ENCODE measurements at places on chromosomes 7 and 10.

GRCh38 chr10:106424981-106425380 lies 739.5 kb downstream of the SORCS1 start:
- DNase-seq, result no peak

DNA sequence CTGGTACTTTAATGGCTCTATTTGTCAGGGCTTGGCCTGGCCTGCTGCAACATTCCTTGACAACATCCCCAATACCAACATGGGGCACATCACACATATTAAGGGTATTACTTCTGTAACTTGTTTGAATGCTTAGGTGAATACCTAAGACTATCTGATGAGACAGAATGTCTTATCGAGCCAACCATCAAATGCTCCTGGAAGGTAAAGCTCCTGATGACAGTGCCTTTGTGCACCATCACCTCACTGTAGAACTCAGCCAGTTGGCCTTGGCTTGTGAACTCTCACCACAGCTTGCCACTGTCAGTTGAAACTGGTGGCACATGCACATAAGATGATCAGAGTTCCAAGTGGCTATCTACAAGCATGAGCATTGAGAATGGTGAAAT lies 3.7 kb upstream of the MYO1G start:
- DNase-seq, result peak; percentile 63

DNA sequence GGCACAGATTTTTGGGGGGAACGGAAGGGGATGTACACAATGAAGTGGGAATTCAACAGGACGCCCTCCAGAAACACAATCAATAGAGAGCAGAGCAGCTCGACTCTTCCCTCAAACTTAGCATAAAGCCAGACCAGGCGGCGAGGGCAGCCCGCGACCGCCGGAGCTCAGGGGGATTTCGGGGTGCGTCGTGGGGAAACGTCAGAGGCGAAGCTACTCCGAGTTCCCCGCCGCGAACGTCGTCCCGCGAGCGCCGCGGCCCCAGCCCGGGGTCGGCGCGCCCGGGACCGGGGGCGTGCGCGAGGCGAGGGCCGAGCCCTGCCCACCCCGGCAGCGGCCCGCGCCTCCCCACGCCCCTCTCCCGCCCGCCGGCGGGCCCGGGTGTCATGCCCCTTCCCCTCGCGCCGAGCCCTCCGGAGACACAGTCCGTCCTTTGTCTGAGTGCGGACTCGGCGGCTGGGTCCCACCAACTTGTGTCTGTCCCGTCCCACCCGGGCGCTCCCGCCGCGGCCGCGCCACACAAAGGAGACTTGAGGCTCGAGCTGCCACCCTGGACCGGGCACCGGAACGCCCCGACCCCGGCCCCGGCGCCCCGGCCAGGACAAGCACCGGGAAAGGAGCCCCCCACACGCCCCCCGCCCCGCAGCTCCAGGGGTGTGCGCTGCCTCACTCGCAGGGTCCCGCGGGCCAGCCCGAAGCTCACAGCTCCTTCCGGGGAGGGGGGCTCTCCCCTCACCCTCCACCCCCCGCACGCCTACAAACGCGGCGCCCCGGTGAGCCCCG lies 634 bp downstream of the EZH2 start:
- peak; percentile 82 for DNase-seq

DNA sequence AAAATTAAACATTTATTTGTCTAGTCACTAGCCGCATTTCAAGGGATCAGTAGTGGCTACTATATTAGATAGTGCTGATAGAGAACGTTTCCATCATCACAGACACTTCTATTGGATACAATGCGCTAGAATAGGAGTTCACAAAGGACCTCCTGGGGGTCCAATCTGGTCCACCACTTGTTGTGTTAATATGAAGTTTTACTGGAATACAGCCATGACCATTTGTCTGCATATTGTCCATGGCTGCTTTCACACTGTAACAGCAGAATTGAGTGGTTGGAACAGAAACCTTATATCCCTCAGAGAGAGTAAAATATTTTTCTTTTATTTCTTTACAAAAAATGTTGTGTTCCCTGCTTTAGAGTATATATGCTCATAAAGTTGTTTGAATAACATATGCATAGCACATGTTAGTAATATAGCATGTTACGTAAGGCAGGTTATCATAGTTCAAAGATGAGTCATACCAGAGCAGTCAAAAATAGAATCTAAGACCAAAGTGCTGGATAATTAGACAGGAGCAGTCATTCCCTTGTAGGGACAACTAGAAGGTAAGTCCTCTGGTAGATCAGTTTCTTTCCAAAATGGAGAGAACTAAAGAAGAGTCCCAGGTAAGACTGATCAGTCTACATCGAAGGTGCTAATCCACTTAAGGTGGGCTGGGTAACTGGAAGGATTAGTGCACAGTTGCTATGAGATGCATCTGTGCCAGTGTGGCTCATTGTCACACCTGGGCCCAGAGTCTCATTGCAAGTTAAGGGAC lies 14.9 kb downstream of the BZW2 start:
- DNase-seq, result no peak

GRCh38 chr7:137343281-137343841 lies at the start of gene PTN:
TSS of gene PTN (minus strand) at chr7:137343733. CDS start at chr7:137254973, 88,760 bp downstream.
- DNase-seq, result no peak

DNA sequence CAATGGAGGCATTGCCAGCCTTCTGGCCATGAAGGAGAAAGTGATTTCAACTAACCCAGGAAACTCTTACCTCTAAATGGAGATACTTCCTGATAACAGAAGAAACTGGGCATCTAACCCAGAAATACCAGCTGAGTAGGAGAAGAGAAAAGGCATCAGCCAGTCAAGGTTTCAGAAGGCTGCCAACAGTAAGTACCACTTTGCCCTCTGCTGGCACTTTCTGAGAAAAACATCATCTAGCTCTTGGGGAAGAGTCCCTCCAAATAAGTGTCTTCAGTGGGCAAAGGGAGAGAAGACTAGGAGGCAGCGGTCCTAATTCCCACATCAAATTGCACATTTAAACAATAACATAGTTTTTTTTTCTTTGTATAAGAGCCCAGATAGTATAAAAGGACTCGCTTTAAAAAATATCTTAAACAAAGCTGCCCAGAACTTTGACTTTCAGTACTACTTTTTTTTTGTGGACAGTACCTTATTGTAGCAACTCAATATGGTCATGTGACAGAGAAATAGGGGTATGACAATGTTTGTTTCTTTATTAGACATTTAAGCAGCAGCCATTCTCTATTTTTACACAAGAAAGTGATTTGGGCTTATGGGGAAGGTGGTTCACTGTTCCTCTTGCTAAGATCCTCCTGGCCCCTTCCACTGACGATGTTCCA lies 157.3 kb downstream of the CTTNBP2 start:
- DNase-seq, result no peak

DNA sequence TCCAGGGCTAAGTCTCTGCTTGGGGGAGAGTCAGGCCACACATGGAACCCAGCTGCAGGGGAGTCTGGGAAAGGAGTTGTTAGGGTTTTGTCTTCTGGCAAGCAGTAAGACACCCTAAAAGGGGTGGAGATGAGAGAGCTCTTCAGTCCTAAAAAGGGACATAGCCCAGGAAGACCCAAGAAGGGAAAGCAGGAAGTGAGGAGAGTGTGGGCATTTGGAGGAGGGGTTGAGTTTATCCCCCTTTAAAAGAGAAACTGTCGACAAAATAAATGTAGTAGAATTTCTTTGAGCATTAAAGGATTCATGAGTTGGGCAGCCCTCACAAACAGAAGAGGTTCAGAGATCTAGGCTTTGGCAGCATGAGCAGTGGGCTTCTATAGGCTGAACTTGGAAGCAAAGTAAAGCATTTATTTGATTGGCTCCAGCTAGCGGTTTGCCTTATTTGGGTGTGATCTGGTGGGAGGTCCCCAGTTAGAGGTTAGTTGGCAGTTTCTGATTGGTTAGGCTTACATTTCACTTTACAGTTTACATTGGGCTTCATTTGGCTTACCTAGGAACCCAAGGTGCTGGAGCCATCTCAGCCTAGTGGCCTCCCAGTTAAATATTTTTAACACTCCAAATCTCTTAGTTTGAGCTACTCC lies 246.7 kb downstream of the CAMK1D start:
- DNase-seq, result no peak

DNA sequence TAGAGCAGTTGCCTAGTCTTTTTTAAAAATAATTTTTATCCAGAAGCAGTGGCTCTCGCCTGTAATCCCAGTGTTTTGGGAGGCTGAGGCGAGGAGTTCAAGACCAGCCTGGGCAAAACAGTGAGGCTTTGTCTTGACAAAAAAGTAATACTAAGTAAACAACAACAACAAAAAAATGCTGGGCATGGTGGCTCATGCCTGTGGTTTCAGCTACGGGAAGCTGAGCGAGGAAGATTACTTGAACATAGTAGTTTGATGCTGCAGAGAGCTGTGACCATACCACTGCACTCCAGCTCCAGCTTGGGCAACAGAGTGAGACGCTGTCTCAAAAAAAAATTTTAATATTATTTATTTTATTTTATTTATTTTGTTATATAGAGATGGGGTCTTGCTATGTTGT lies 31.3 kb upstream of the TPST1 start:
- no peak for DNase-seq

GRCh38 chr7:108618056-108618455 lies 48.4 kb downstream of the DNAJB9 start:
- DNase-seq, result no peak

- no peak for DNase-seq
Measured at GRCh38 chr7:5635461-5636445, 145.7 kb downstream of the RNF216 start.

DNA sequence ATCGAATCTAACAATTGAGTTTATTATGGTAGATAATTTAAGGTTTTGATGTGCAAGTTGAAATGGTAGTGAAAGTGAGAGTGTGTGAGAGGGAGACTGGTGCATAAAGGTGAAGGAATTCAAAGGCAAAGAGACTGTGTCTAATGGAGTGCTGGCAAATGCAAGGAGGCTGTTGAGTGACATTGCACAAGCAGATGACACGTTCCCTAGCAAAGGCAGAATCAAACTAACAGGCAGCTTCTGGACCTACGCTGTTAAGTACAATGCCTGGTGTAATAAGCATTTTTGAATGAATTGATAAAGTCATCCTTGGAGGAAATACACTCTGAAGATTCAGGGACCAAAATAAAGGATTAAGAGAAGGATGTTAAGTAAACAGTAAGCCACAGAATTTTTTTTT lies 11.7 kb upstream of the GPR141 start:
- no peak for DNase-seq

DNA sequence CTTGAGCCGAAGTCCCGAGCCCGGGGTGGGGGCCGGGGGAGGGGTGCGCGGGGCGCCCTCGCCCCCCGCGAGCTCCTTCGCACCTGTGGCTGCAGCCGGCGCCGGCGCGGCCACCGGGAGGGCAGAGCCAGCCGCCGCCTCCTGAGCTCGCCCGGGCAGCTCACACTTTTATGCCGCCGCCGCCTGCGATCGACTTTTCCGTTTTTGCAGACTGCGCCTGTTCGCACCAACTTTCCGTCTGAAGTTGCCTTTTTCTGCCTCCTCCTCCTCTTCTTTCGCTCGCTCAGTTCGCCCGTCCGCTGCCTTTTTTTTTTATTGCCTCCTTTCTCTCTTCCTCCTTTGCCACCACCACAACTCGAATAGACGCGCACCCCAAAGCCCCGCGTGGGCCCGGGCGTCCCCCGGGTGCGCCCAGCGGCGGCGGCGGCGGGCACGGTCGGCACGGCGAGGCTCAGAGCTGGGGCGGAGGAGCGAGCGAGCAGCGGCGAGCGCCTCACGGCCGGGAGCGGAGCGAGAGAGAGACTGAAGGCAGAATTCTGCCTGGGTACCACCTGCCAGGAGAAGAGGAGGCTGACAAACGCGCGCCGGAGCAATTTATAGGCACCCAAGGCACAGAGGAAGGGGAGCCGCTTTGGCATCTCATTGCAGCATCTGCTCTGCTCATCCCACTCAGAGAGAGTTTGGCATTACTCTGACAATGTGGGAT lies at the start of gene C1QL3:
Gene C1QL3, minus strand, starts transcription at position 569 of the 706 bp plus-strand sequence. CDS start 814 bp downstream, outside the sequence.
- DNase-seq, result peak; percentile 64

GRCh38 chr7:21543528-21544302 lies 876 bp downstream of the DNAH11 start:
- peak; percentile 56 for DNase-seq

DNA sequence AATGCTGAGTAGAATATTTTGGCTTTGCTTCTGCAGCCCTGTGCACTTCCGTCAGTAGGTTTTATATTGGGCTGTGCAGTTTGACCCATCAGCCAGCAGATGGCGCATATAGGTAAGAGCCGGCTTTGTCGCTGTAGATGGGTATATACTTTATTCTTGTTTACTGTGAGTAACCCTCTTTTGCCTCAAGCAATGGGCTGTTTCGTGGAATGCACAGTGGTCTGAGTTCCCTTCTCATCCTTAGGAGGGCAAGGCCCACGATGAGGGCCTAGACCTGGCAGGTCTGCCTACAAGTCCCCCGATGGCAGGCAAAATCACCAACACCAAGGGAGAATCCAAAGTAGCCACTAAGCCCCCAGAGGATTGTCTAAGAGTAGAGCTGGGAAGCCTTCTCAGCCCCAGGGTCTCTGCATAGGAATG lies 1002.9 kb upstream of the KCND2 start:
- peak; percentile 50 for DNase-seq

DNA sequence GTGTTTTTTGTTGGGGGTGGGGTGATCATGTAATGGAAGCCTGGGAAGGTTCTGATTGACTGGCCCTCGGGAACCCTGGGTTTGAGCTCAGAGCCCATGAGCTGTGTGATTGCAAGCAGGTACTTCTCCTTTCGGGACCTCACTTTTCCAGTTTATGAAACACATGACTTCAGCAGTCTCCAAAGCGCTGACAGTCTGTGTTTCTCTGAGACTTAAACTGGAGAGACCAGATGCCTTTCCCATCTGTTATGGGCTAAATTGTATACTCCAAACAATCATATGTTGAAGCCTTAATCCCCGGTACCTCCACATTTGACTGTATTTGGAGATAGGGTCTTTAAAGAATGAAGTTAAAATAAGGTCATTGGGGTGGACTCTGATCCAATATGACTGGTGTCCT lies 493.6 kb downstream of the GALNT17 start:
- DNase-seq, result no peak

GRCh38 chr10:101818872-101819633 lies 809 bp upstream of the OGA start:
- DNase-seq, result no peak

DNA sequence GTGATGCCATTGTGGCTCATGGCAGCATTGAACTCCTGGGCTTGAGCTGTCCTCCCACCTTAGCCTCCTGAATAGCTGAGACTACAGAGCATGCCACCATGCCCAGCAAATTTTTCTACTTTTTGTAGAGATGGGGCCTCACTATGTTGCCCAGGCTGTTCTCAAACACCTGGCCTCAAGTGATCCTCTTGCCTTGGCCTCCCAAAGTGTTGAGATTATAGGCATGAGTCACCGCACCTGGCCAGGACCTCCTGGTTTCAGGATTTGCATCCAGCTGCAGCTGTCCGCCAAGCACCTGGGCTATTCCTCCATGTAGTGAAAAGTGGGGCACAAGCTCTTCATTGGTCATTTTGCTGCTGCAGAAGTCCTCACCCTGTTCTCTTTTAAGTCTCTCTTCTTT lies 58.9 kb downstream of the ZNF22 start:
- DNase-seq, result no peak
